ENCODE measurements at places on chromosomes 5 and 9.

- no peak for DNase-seq
Measured at GRCh38 chr5:127849408-127849807, 146.2 kb downstream of the CCDC192 start.

- no peak for DNase-seq
Measured at GRCh38 chr5:172501708-172502320, 47.5 kb upstream of the SH3PXD2B start.

- no peak for DNase-seq
Measured at GRCh38 chr5:177985430-177986040, 10.5 kb downstream of the PROP1 start.

GRCh38 chr5:14364096-14364495, 217.5 kb upstream of the OTULINL start:
- no peak for DNase-seq

DNA sequence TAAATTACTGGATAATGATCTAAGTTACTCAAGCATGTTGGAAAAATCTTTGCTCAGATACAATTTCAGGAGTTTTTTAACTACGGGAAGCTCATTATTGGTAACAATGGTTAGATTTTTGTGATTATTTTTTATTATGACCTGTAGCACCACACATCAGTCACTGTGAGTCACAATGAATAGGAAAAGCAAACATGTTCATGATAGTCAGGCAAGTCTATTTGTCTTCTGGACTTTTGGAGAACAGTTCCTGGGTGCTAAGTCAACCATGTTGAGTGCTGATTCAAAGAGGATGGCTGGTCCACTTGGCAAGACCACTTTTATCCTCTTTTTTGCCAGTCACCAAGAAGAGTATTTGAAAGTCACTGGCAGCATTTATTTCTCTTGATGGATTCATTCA, 403.2 kb downstream of the KIF4B start:
- DNase-seq = no peak

All from NCI-H526 treated with DMSO at 0.1 percent for 48 hours (cell line).